ENCODE measurements at places on chromosomes 3 and 15. TPM values are rescaled to one million over a fixed set of nuclear protein-coding genes. Genes with fewer than 3 reads are reported as not detected.

GRCh38 chr3:126067959-126068358, 16.0 kb downstream of the SLC41A3 start:
- no peak for DNase-seq
- no peaks in the 10 kb centered on the region for H3K27me3 ChIP-seq
- H3K4me3 ChIP-seq, result no peak overlapping the region
- H3K4me1 ChIP-seq, result no peaks in the 10 kb centered on the region
- H3K27ac ChIP-seq, result no peak overlapping the region

DNA sequence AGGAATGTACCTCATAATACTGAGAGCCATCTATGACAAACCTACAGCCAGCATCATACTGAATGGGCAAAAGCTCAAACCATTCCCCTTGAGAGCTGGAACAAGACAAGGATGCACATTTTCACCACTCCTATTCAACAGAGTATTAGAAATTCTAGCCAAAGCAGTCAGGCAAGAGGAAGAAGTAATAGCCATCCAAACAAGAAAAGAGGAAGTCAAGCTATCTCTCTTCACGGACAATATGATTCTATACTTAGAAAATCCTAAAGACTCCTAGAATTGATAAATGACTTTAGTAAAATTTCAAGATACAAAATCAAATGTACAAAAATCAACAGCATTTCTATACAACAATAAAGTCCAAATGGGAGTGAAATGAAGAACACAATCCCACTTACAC, 30.2 kb downstream of the OCA2 start:
- no peak for DNase-seq
- H3K4me1 ChIP-seq, result no peaks in the 10 kb centered on the region
- H3K4me3 ChIP-seq, result no peak overlapping the region

DNA sequence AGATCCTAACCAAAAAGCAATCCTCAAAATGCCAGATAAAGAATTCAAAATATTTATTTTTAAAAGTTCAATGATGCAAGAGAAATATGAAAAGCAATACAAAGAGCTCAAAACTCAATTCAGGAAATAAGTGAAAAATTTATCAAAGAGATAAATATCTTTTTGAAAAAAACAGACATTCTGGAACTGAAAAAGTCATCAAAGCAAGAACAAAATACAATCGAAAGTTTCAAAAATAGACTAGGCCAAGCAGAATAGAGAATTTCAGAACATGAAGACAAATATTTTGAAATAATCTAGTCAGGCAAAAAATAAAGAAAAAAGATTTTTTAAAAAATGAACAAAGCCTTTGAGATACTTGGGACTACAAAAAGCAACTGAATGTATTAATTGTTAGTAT, 83.4 kb upstream of the STT3B start:
- H3K36me3 ChIP-seq, result no peaks in the 10 kb centered on the region
- H3K27me3 ChIP-seq, result no peaks in the 10 kb centered on the region
- no peaks in the 10 kb centered on the region for H3K4me1 ChIP-seq
- H3K27ac ChIP-seq, result no peak overlapping the region

DNA sequence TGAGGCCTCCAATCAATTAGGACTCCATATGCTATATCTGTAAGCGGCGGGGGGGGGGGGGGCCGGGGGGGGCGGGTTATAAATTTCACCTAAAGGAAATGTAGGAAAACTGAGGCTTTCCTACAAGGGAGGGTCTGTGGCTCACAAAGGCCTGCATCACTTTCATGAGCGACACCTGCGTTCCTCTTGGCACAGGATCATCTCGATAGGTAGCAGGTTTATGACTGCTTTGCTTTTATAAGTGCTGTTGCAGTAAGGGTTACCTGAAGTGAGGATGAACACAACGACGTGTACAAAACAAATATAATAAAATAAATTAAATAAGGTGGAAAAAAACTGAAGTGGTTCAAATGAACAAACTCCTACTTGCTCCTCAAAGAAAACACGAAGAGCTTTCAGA, 194.3 kb downstream of the FOXP1 start:
- H3K4me1 ChIP-seq, result peaks cover 78% of the 10 kb centered on the region
- no peak overlapping the region for H3K4me3 ChIP-seq
- H3K27me3 ChIP-seq, result no peaks in the 10 kb centered on the region
- no peaks in the 10 kb centered on the region for H3K36me3 ChIP-seq
- no peak for DNase-seq

DNA sequence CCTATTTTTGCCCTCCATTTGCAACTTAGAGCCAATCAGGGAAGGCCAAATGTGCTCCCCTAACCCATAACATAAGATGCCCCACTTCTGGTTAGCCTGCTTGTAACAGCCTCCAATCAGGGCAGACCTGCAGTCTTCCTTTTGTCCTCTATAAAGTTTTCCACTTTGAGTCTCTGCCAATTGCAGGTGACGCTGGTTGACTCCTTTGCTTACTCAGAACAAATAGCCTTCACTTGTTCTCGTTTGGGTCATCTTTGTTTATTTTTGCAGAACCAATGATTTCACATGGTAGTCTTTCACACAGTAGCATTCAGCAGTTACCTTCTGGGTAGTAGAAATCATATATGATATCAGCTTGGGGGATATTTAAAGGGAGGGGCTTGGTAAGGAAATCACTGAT, 225.6 kb downstream of the MINAR1 start:
- H3K27me3 ChIP-seq, result no peaks in the 10 kb centered on the region
- no peak for DNase-seq
- no peak overlapping the region for H3K27ac ChIP-seq
- no peak overlapping the region for H3K4me3 ChIP-seq
- H3K4me1 ChIP-seq, result no peaks in the 10 kb centered on the region

GRCh38 chr3:100500320-100500880, 8.0 kb downstream of the TMEM45A start:
- no peaks in the 10 kb centered on the region for H3K4me1 ChIP-seq
- DNase-seq, result no peak
- no peak overlapping the region for H3K4me3 ChIP-seq
- no peaks in the 10 kb centered on the region for H3K36me3 ChIP-seq
- H3K27ac ChIP-seq, result no peak overlapping the region

- no peak for DNase-seq
- no peak overlapping the region for H3K4me3 ChIP-seq
- no peaks in the 10 kb centered on the region for H3K4me1 ChIP-seq
- H3K27ac ChIP-seq, result no peak overlapping the region
Measured at GRCh38 chr15:29322415-29322814, 52.8 kb upstream of the NSMCE3 start.

DNA sequence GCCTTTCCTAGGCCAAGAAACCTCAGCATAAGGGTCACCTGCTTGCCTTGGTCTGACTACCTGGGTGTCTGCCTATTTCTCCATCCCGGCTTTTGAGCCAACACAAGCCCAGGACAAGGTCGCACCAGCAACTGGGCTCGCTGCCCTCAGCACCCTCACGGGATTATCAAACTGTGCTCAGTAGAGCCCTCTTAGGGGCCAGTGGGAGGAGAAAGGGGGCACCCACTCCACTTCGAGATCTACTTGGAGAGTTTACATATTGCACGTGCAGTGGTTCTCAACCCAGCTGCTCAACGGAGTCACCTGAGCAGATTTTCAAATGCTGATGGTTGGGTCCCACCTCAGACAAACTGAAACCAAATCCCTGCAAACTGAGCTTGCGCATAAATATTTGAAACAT, 31.1 kb downstream of the TSPAN3 start:
- no peaks in the 10 kb centered on the region for H3K4me1 ChIP-seq
- H3K27ac ChIP-seq, result no peak overlapping the region
- no peak overlapping the region for H3K4me3 ChIP-seq

GRCh38 chr15:92663250-92663951, 7.8 kb upstream of the FAM174B start:
- H3K27me3 ChIP-seq, result no peaks in the 10 kb centered on the region
- H3K4me1 ChIP-seq, result peaks cover 32% of the 10 kb centered on the region
- H3K4me3 ChIP-seq, result no peak overlapping the region
- H3K27ac ChIP-seq, result no peak overlapping the region
- H3K36me3 ChIP-seq, result no peaks in the 10 kb centered on the region

DNA sequence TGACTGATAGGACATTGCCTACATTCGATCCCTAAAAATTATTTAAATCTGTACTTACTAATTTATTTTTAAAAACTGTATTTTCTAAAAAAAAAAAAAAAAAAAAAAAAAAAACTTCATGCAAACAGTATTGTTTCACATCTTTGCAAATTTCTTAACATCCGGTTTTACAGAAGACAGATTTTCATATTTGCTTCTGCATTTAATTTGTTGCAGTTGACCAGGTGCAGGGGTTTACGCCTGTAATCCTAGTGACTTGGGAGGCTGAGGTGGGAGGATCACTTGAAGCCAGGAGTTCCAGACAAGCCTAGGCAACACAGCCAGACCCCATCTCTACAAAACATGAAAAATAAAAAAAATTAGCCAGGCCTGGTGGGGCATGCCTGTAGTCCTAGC, 6.4 kb upstream of the NFKBIZ start:
- H3K27ac ChIP-seq, result no peak overlapping the region
- H3K4me3 ChIP-seq, result no peak overlapping the region
- no peak for DNase-seq
- H3K27me3 ChIP-seq, result no peaks in the 10 kb centered on the region
- H3K4me1 ChIP-seq, result no peaks in the 10 kb centered on the region
- no peaks in the 10 kb centered on the region for H3K36me3 ChIP-seq

- no peak overlapping the region for H3K4me3 ChIP-seq
- H3K36me3 ChIP-seq, result no peaks in the 10 kb centered on the region
- peak; percentile 41 for DNase-seq
- H3K27me3 ChIP-seq, result no peaks in the 10 kb centered on the region
- peaks cover 15% of the 10 kb centered on the region for H3K4me1 ChIP-seq
Measured at GRCh38 chr3:73461547-73461946, 163.2 kb downstream of the PDZRN3 start.

DNA sequence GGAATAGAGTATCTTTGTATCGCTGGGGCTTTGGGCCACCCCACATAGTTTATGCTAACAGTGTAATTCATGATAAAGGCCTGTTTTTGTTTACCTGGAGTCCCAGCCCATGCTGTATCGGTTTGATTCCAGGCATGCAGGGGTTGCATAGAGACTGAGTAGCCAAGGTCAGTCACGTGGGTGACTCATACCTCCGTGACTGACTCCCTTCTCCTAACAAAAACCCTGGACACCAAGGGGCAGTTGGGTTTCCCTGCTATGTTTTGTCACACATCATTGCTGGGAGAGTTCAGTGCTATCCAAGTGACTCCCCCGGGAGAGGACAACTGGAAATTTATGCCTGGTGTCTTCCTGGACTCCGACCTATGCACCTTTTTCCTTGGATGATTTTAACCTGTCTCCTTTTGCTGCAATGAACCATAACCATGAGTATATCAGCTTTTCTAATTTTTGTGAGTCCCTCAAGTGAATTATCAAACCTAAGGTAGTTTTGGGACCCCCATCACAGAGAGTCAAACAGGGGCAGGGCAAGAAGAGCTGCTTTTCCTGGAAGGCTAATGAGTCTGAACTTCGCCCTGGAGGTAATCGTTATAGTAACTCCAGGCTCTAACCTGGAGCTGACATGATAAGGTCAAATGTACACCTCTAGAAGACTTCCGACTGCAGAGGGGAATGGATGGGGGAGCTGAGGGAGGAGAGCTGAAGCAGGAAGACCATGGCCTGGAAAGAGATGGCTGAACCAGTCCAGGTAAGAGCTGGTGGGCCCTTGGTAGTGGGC, 57.0 kb downstream of the SRGAP3 start:
- no peaks in the 10 kb centered on the region for H3K36me3 ChIP-seq
- H3K27me3 ChIP-seq, result no peaks in the 10 kb centered on the region
- H3K27ac ChIP-seq, result no peak overlapping the region

DNA sequence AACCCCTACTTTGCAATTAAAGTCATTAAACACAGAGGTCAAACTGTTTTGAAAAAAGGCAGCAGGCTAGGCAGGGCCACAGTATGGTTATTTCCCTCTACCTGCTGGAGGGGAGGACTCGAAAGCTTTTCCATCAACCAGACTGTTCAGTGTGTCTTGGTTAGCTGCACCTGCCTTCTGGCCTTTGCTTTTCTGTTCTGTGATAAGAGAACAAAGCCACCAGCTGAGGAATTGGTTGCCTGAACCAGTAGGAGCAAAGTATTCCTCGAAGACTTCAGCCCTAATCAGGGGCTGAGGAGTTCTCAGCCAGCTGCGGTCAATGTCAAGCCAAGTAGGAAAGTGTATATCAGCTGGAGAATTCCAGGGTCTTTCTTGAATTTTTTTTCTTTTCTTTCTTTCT, 132.5 kb downstream of the SOX2 start:
- H3K27ac ChIP-seq, result no peak overlapping the region
- H3K27me3 ChIP-seq, result no peaks in the 10 kb centered on the region
- no peaks in the 10 kb centered on the region for H3K4me1 ChIP-seq
- no peak overlapping the region for H3K4me3 ChIP-seq

GRCh38 chr15:42069025-42069424, 25.3 kb downstream of the PLA2G4D start:
- H3K4me3 ChIP-seq, result no peak overlapping the region
- no peak for DNase-seq
- H3K4me1 ChIP-seq, result no peaks in the 10 kb centered on the region
- H3K27me3 ChIP-seq, result no peaks in the 10 kb centered on the region
- no peak overlapping the region for H3K27ac ChIP-seq

DNA sequence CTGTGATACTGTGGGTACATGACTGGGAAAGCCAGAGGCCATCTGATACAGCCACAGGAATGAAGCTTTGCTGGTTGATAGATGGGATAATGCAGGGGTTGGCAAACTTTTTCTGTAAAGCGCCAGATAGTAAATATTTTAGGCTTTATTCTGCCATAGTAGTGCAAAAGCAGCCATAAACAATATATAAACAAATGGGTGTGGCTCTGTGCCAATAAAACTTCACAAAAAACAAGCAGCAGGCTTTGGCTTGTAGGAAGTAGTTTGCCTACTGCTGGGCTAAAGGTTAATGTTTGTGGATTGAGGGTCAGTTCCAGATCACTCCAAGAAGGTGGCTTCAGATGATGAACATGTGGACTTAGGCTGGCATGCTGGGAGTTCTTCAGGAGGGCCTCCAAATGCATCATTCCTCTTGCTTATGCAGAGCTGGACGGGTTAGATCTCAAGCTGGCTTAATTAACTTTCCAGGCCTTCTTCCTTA, 305.7 kb downstream of the RPLP1 start:
- no peaks in the 10 kb centered on the region for H3K4me1 ChIP-seq
- no peak overlapping the region for H3K27ac ChIP-seq
- no peaks in the 10 kb centered on the region for H3K36me3 ChIP-seq
- H3K4me3 ChIP-seq, result no peak overlapping the region
- H3K27me3 ChIP-seq, result no peaks in the 10 kb centered on the region

DNA sequence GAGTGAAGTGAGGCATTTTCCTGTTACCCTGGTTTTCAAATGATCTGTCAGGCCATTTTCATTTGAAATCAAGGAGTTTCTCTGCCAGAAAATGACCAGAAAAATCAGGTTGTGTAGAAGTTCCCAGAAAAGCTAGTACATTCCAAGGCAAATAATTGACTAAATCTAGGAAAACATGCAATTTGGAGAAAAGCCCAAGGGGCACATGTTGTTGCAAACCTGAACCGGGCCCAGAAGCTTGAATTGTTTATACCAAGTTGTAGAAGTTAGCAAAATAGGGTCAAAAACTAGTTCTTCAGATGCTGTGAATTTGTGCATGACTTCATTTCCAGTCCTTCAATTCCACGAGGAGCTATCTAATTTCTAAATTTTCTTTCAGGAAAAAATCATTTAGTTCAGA, 31.0 kb downstream of the TRIM42 start:
- no peaks in the 10 kb centered on the region for H3K4me1 ChIP-seq
- H3K4me3 ChIP-seq, result no peak overlapping the region
- no peaks in the 10 kb centered on the region for H3K36me3 ChIP-seq

- DNase-seq, result peak; percentile 67
- peak overlapping the region; percentile 80 for H3K4me3 ChIP-seq
- H3K27ac ChIP-seq, result peak overlapping the region; percentile 75
- H3K4me1 ChIP-seq, result peaks cover 21% of the 10 kb centered on the region
Measured at GRCh38 chr3:129315223-129315997, 36.7 kb downstream of the HMCES start.

Gene PIK3CA
- polyA plus RNA-seq, result 3.1 TPM

Gene IL5RA
- polyA plus RNA-seq, result 0.03 TPM

Gene FBXO40
- polyA plus RNA-seq, result 4.7 TPM

Gene PKM
- polyA plus RNA-seq, result 602 TPM

Gene RASA2
- polyA plus RNA-seq, result 2.0 TPM
